ENCODE measurements at places on chromosomes 11 and 22. TPM values are rescaled to one million over a fixed set of nuclear protein-coding genes. Genes with fewer than 3 reads are reported as not detected.

DNA sequence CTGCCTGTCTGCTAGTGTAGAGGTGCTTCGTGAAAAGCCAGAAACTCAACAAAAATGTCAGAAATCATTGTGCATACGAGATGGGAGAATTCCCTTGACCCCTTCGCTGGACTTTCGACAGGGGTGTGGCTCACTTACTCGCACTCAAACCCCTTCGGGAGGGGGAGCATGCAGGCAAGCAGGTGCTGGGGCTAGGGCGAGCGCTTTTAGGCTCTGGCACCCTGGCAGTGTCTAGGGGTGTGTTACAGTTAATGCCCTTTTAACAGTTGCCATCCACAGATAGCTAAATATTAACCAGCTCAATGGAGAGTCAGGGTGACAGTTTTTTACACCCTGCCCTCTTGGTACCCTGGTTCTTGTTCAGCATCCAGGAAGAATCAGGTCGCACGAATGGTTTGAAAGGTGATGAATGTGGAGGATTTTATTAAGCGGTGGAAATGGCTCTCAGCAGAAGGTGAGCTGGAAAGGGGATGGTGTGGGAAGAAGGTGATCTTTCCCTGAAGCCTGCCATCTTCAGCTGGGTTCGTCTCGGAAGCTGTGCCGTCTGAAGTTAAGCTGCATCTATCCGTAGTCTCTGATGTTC is 59.6 kb upstream of the SHANK2 start:
- DNase-seq = no peak

OR51I1 gene
- not detected for total RNA-seq

DNA sequence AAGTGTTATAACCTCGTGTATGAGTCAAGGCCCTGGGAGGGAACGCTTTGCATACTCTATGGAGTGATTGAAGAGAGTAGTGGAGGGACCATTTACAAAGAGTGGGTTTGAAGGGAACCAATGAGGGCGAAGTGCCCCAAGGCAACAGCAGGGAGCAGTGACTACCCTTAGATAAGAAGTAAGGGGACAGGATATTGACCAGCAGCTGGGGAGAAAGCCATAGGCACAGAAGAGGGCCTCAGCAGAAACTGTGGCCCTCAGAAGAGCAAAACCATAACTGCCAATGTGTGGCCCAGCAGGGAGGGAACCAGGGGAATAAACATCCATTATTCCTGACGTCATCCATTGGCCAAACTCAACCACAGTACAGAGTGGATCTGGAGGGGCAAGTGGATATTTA is 24.7 kb downstream of the PARVA start:
- DNase-seq = no peak

DNA sequence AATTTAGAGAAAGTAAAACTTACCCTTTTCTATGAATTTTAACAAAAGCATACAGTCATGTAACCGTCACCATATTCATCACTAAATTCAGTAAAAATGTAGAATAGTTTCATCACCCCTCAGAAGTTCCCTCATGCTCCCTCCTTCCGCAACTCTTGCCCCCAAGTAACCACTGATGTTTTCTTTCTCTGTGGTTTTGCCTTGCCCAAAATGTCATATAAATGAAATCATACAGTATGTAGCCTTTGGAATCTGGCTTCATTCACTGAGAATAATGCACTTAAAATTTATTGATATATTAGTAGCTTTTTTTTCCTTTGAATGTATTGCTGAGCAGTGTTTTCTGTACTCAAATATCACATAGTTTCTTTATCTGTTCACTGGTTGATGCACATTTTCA is 60.1 kb downstream of the DCUN1D5 start:
- no peak for DNase-seq

DNA sequence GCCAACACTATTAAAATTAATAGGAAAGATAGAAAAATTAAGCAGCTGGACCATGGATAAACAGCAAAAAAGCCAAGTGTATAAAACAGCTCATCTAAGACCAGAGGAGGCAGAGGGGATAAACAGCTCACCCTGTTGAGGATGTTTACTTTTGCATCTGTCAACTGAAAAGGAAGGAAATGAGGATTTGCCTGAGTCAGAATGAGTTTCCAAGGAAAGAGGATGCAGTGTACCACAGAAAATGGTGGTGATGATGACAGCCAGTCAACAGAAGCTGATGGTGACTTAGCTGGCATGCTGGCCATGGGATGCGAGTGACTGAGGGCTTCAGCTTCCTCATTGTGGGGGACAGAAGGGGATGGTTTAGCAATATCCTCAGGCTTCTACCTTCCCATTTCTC is 183.5 kb downstream of the KIRREL3 start:
- DNase-seq = no peak

DNA sequence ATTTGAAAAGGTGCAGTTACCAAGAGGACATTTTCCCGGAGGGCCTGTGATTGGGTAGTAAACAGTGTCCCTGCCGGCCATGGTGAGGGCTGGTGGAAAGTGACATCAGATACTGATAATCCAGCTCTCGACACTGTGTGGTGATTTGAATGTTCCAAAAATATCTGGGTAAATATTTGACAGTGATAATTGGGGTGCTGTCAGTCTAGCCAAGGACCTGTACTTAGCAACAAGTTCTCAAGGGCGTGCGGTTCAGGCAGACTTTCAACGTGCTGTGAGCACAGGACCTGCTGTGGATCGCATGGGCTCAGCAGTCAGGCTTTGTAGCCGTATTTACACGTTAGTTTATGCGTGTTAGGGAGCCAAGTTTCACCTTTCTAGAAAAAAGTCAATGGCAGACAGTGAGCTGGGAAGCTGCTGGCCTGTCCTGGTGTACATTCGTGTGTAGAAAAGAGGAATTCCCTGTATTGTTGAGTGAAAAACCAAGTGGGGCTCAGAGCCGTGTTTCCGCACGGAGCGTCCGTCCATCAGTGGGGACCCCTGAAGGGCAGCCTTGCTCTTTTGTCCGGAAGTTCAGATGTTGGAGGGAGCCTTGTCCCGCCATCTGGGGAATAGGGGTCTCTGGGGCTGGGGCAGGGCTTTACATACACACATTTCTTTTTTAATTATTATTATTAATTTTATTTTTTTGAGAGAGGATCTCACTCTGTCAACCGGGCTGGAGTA is 11.3 kb downstream of the TRMU start:
- DNase-seq = no peak

GRCh38 chr11:57251491-57252104 is 14.5 kb upstream of the APLNR start:
- DNase-seq = no peak

LMNTD2 gene
- total RNA-seq = 16.9 TPM

MN1 gene
- total RNA-seq = not detected

OSM gene
- 0.79 TPM for total RNA-seq

KDM4E gene
- not detected for total RNA-seq

C11orf97 gene
- not detected for total RNA-seq

- peak; percentile 39 for DNase-seq
Observed at GRCh38 chr22:20803696-20804324, 29.9 kb downstream of the SERPIND1 start.

DNA sequence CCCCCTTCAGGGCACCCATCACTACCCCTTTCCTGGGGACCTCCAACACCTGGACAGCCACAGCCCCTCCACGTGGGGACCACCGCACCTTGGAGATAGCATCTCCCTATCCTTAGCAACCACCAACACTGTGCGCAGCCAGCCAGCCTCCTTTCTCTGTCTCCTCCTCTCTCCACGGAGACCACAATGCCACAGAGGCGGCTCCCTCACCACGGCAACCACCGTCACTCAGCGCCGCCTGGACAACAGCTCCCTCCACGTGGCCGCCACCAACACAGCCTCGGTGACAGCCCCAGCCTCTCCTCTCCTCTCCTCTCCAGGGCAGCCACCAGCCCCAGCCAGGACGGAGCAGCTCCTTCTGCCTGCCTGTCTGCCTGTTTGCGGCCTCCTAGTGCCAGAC is 10.5 kb downstream of the ELFN2 start:
- DNase-seq = no peak

GRCh38 chr11:108647701-108648527 is 17.0 kb upstream of the DDX10 start:
- peak; percentile 67 for DNase-seq

DNA sequence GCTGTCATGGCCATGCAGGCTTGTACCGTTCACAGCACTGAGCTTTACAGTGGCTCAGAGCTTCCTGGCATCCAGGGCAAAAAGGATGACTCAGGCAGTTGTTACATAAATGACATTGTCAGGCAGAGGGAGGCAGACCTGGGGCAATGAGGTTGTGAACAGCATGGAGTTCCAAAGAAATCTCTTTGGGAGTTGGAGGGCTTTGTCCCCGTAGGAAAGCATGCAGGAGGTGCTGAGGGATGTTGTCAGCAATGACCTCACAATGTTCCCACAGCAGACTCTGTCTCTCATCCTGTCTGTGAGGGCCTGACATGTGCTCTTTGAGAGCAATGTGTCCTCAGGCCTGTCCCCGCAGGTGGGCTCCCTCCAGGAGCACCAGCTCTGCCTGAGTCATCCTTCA is 25.9 kb upstream of the PDE2A start:
- no peak for DNase-seq

FAM227A gene
- 0.57 TPM for total RNA-seq

- DNase-seq = peak; percentile 86
Observed at GRCh38 chr22:39490135-39490798, 11.8 kb upstream of the MIEF1 start.

- DNase-seq = peak; percentile 43
Observed at GRCh38 chr11:9280655-9281301, 15.6 kb upstream of the DENND5A start.

GRCh38 chr11:64364911-64365310 is 5.9 kb downstream of the RPS6KA4 start:
- no peak for DNase-seq

DNA sequence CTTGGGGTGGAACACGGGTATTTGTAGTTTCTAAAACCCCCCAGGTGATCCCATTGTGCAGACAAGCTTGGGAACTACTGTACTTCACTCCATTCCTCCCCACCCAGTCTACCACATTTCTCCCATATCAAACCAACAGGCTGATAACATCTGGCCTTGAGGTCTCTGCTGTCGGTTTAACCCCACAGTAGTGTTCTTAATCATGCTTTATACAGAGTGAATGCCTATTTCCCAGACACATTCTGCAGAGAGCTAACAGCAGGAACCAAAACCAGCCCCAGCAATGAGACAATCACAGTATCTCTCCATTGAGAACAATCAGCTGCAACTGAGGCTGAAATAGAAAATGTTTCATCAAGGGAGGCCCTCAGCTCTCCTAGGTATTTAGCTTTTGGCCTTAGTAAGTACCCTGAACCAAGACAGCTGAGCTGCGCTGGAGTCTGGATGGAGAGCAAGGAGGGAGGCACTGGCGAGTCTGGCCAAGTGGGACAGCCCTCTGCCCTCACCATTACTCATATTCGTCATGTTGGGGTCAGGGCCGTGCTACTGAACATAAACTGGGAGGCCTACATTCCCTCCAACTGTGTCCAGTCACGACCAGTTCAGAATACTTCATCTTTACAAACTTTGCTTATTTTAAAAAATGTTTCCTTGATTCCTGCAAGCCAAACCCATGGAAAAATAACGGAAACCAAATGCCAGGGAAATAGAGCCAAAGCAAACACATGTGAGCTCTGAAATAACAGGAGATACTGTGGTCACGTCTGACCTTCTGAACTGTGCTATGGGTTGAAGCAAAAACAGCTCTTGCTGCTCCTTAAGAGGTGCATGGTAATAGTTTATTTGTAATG is 81.0 kb downstream of the CCDC34 start:
- DNase-seq = no peak

- no peak for DNase-seq
Observed at GRCh38 chr11:13051257-13051656, 42.1 kb downstream of the RASSF10 start.

DNA sequence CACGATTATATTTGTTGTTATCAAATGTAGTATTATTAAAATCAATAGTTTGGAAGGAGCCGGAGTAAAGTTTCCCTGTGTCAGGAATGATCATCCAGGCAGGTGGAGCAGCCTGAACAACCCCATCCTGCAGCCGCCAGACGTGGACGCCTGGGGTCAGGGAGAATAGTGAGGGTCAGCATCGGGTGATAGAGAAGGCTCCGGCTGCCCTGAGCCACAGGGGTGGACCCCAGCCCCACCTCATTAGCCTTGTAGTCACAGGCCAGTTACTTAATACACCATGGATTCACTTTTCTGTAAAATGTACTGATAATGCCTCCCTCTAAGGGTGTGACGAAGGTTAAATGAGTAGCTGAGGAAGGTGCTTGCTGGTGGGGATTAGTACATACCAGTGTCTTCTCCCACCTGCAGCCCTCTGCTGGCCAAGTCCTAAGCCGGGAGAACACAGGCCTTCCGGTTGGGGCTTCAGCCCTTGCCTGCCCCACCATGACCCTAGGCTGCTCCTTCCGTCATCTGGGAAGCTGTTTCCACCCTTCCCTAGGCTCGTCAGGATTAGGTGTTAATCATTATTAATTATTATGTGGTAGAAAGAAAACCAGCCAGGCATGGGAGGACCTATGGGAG is 14.9 kb downstream of the TMEM121B start:
- no peak for DNase-seq

- DNase-seq = no peak
Observed at GRCh38 chr11:64055077-64055476, 19.3 kb downstream of the FLRT1 start.

- peak; percentile 45 for DNase-seq
Observed at GRCh38 chr11:110430267-110431050, 711 bp downstream of the FDX1 start.

TRIM48 gene
- total RNA-seq = not detected

GRCh38 chr11:68312117-68312779 is at the start of gene LRP5:
LRP5 (plus strand) TSS chr11:68312591; CDS start chr11:68312715, 124 bp downstream.
- peak; percentile 16 for DNase-seq

DNA sequence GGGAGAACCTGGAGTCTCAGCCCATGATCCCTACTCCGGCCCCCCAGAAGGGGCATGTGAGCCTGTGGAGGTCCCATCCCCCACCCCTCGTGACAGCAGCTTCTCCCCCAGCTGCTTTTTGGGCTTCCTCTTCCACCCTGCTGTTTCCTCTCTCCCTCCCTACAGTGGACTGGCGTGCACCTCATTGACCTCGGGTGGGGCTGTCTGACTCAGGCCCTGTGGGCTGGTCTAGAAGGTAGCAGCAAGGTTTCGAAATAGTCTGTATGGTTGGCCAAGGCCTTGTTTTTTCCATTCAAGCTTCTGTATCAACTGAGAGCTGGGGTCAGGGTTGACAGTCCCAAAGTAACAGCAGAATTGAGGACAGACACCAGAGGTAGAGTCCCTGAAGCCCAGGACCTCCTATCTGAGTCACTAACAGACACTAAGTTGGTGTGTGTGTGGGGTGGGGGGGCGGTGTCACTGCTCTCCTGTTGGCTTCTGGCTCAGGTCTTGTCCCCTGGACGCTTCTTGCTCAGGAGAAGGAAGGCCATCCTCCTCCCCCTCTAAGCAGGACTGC is 7.7 kb downstream of the SLC37A2 start:
- peak; percentile 33 for DNase-seq

Measured in OCI-LY7 (cell line).